ENCODE measurements at places on chromosomes 1 and 21.

DNA sequence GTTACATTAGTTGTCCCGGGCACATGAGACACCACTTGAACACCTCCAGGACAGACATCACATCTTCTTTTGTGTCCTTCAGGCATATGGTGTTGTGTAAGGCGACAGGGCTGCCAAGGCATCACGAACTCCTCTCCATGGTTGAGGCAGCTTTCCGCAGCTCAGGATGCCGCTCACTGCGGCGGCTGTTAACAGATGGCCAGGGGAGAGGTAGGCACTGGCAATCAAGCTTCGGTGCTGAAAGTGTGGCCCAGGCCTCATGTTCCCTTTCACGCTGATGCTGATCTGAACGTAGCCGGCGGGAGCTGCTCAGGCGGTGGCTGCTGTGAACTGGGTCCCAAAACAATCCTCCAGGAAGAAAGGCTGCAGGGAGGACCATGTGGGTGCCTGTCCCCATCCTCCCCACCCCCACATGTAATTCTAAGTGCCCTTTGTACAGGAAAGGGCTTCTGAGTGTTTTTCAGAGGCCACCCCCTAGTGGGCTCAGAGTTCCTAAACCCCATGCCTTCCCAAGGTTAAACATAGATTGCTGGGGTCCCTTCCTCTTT lies 287.1 kb upstream of the AJAP1 start:
- DNase-seq, result no peak

- no peak for DNase-seq
Measured at GRCh38 chr1:247370786-247371732, 39.4 kb upstream of the ZNF496 start.

DNA sequence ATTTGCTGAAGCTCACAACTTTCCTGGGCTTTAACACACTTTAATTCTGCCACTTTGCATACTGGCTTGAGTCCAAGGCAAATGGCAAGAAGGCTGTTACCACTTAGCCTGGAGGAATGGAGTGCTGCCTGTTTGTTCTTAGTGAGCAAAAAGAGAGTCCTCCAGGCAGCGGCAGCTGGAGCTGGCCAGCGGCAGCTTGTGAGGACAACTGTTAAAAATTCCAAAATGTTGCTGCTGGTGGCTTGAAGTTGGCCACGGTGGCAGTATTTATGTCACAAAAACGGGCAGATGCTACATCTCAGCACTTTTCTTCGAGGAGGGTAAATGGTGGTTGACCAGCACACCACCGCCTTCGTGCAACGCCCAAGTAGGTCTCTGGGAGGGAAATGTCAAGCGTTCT lies 27.3 kb downstream of the STPG1 start:
- no peak for DNase-seq

GRCh38 chr1:203166192-203166940 lies 9.3 kb downstream of the MYBPH start:
- no peak for DNase-seq

GRCh38 chr1:29991025-29991424 lies 732.4 kb downstream of the MATN1 start:
- no peak for DNase-seq

- DNase-seq, result no peak
Measured at GRCh38 chr1:92752719-92753118, 32.2 kb downstream of the EVI5 start.

DNA sequence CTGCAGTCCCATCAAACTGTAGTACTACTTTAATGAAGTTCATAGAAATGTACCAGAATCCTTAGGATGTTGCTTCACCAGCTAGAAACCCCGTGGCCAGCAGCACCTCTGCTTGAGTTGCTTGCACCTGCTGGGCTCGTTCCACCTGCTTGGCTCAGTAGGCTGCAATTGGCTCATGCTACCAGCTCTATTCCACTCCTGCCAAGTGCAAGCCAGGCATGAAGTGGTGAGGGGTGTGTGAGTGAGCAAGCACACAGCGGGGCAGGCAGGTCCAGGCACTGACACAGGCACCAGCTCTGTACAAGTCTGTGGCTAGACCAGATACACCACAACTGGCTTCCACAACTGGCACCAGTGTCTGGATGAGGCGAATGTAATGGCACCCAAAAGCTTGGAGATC lies 209.9 kb downstream of the AMY1C start:
- no peak for DNase-seq

GRCh38 chr1:91591175-91591974 lies 90.7 kb downstream of the CDC7 start:
- no peak for DNase-seq

GRCh38 chr1:232221802-232222499 lies 408.0 kb downstream of the SIPA1L2 start:
- no peak for DNase-seq

DNA sequence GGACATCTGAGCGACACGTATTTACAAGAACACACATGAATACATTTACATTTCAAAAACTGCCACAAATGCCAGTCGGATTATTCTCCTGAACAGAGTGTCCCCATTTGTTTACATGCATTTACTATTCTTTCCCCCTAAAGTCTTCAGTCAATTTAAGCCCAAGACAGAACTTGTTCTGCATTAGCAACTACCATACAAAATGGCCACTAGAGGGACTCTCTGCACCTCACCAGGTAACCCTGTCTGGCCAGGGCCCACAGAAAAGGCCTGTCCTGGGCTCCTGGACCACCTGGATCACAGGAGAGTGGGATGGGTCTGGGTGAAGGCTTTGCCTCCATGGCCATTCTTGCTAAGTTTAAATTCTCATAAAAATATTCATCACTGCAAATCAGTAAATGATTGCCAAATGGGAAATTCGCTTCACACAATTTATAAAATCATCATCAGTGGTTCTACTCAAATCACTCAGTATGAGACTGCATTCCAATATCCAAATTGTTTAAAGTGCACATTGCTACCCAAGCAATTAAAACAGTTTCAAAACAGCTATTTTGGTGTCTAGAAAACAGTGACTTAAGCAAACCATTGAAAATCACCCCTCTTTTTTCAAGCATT lies 12.5 kb upstream of the GUCA2A start:
- no peak for DNase-seq

DNA sequence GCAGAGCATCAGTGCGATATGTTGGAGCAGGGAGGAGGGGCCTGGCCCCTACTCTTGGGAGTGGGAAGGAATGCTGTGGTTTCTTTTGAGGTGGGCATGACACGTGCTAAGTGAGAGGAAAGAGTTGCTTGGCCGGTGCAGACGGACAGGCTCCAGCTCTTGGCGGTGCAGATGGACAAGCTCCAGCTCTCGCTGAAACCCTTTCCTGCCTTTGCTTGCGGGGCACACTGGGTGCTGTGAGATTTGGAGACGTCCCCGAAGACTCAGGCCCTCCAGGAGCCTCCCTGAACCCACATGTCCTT lies 15.9 kb downstream of the PDXK start:
- no peak for DNase-seq

GRCh38 chr1:183472488-183473216 lies at the start of gene SMG7:
Gene SMG7 (plus strand): TSS chr1:183472499. CDS start chr1:183472621, 122 bp downstream.
- DNase-seq, result peak; percentile 27

DNA sequence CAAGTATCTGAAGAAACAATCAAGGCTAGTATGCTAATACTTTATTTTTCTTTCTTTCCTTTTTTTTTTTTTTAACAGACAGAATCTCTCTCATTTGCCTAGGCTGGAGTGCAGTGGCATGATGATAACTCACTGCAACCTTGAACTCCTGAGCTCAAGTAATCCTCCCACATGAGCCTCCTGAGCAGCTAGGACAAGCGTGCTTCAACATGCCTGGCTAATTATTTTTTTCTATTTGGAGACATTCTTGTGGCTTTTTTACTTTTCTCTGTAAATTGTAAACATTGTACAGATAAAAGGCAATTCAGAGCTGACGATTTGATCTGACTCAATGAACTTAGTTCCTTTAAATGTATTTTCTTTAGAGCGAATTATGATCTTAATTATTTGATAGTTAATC lies 41.4 kb downstream of the CCDC18 start:
- no peak for DNase-seq

DNA sequence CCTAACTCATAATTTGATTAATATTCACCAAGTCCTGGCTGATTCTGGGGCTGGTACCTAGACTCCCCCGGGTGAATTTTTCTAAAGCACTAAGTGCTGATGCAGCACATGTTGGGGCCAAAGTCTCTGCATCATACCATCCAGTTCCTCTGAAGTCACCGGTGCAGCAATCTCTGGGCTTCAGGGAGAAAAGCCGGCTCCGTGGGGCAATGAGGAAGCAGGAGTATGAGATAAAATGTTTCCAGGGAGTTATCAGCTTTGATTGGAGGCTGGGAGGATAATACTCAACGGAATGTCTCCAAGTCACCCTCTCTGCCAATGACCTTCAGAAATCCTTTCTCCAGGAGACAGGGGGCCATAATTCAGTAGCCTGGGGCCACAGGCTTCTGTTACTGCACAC lies 1.2 kb downstream of the FCAMR start:
- no peak for DNase-seq

DNA sequence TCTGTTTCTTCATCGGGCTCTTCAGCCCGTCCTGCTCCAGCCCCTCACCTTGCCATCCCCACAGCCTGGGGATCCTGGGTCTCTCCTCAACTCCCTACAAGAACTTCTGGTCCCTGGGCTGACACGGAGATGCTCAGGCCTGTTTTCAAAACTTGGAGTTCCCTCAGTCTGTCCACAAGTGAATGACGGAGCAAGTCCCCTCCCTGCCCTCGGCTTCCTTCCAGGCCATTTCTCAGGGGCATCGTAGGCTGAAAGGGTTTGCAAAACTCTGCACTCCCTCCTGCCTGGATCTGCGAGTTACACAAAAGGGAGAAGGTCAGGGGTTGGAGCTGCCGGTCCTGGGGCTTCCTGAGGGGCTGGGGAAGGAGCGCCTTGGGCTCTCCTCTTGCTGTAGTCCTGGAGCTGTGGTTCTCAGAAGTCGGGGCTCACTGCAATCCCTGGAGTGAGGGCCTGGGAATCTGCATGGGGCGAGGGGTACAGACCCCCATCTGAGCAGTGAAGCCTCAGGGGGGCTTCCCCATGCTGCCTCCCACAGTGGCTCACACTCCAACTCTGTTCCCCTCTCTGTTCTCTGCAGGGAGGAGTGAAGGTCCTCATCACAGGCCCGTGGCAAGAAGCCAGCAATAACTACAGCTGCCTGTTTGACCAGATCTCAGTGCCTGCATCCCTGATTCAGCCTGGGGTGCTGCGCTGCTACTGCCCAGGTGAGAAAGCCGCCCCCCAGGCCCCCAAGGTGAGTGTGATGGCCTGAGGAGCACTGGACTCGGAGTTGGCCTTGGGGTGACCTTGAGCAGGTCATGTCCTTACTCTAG lies 100.6 kb upstream of the VAMP3 start:
- no peak for DNase-seq

GRCh38 chr1:159980076-159980475 lies 26.0 kb upstream of the SLAMF9 start:
- no peak for DNase-seq

DNA sequence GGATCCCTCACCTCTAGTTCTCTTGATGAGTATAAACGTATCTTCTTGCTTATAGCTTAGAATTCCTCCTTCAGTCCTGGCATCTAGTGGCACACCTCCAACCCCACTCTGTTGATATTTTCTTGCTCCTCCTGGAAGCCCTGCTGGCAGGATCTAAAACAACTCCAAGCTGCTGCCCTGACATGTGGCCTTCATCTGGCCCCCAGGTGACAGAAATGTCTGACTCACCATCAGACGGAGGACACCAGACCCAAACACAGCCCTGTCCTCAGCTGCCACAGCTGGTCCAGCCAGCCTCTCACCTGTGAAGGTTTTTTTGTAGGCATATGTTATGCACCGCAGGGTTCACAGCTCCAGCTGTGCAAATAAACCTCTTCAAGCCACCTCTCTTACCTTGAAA lies 53.4 kb downstream of the KRTAP19-8 start:
- no peak for DNase-seq

All from activated CD8-positive, alpha-beta memory T cell treated with anti-CD3 and anti-CD28 coated beads for 1 hour (primary cell).